ENCODE measurements at places on chromosomes 11 and 22.

- no peak for DNase-seq
- no peaks in the 10 kb centered on the region for H3K36me3 ChIP-seq
- H3K4me1 ChIP-seq, result no peaks in the 10 kb centered on the region
- H3K27me3 ChIP-seq, result peaks cover 10% of the 10 kb centered on the region
- H3K4me3 ChIP-seq, result no peak overlapping the region
These were observed 29.7 kb upstream of the ABCC8 start for GRCh38 chr11:17506314-17506713.

DNA sequence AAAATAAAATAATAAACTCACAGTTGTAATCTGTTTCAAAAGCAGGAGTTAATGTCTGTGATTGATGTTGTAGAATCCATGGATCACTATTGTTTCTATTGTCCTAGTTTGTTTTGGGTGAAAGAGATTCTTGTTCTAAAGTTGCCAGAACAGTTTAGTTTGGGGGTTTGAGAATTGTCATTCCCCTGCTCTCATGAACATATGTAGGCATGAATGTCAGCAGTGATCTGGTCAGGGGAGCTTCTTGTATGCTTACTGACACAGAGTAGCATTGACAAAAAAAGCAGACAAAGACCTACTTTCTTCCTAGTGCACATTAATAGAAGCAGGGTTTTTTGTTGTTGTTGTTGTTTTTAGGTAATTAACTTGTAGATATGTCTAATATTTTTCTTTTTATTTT lies 38.6 kb downstream of the ARHGAP1 start:
- no peak overlapping the region for H3K27ac ChIP-seq
- H3K4me1 ChIP-seq, result peaks cover 2% of the 10 kb centered on the region
- H3K4me3 ChIP-seq, result no peak overlapping the region
- peaks cover 53% of the 10 kb centered on the region for H3K36me3 ChIP-seq
- no peak for DNase-seq

DNA sequence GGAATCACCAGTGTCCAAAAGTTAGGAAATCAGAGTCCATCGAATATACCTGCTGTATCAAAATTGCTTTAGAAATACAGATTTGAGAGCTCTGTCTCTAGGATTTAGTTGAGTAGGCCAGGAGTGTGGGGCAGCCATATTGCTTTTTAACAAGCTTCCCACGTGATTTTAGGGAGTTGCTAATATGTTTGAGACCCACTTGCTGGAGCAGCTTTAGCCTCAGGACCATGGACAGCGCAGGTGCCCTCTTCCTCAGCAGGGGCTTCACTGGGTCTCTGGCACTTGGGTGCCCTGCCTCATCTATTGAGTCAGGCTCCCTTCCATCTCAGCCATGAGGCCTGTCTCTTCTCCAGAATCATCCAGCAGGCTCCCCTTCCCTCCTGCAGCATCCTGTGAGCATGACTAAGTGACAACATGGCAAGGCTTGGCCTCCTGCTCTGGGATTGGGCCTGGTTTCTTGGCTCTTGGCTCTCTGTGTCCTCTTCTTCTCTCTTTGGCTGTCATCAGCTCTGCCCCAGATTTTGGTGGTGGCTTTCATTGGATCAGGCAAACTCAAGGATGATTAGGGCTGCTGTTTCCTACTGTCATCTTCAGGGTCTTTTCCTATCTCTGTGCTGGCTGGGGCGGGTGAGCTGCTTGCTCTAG lies 70.0 kb downstream of the SGSM1 start:
- H3K27ac ChIP-seq, result no peak overlapping the region
- no peaks in the 10 kb centered on the region for H3K4me1 ChIP-seq
- DNase-seq, result no peak
- H3K36me3 ChIP-seq, result no peaks in the 10 kb centered on the region
- peaks cover 3% of the 10 kb centered on the region for H3K27me3 ChIP-seq
- H3K4me3 ChIP-seq, result no peak overlapping the region

- H3K36me3 ChIP-seq, result peaks cover 40% of the 10 kb centered on the region
- peak overlapping the region; percentile 96 for H3K4me3 ChIP-seq
- peak overlapping the region; percentile 89 for H3K27ac ChIP-seq
- no peaks in the 10 kb centered on the region for H3K27me3 ChIP-seq
- peaks cover 26% of the 10 kb centered on the region for H3K4me1 ChIP-seq
These were observed 885 bp downstream of the TRMU start for GRCh38 chr22:46336119-46337078.

GRCh38 chr11:1546536-1547466 lies 25.3 kb downstream of the DUSP8 start:
- H3K27ac ChIP-seq, result no peak overlapping the region
- no peaks in the 10 kb centered on the region for H3K36me3 ChIP-seq
- H3K4me1 ChIP-seq, result no peaks in the 10 kb centered on the region
- no peak overlapping the region for H3K4me3 ChIP-seq

GRCh38 chr11:61091373-61092279 lies 10.7 kb upstream of the CD5 start:
- peak overlapping the region; percentile 92 for H3K4me3 ChIP-seq
- DNase-seq, result peak; percentile 76
- peaks cover 67% of the 10 kb centered on the region for H3K4me1 ChIP-seq
- no peaks in the 10 kb centered on the region for H3K27me3 ChIP-seq
- peaks cover 6% of the 10 kb centered on the region for H3K36me3 ChIP-seq
- H3K27ac ChIP-seq, result peak overlapping the region; percentile 98

DNA sequence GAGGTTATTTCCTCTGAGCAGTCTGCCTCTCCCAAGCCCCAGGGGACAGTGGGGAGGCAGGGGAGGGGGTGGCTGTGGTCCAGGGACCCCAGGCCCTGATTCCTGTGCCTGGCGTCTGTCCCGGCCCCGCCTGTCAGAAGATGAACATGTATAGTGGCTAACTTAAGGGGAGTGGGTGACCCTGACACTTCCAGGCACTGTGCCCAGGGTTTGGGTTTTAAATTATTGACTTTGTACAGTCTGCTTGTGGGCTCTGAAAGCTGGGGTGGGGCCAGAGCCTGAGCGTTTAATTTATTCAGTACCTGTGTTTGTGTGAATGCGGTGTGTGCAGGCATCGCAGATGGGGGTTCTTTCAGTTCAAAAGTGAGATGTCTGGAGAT lies 3.1 kb downstream of the PIM3 start:
- H3K27ac ChIP-seq, result peak overlapping the region; percentile 71
- H3K36me3 ChIP-seq, result peaks cover 25% of the 10 kb centered on the region
- H3K27me3 ChIP-seq, result no peaks in the 10 kb centered on the region
- H3K4me3 ChIP-seq, result peak overlapping the region; percentile 65
- H3K4me1 ChIP-seq, result peaks cover 12% of the 10 kb centered on the region

GRCh38 chr11:931385-931784 lies 5.7 kb downstream of the AP2A2 start:
- H3K4me1 ChIP-seq, result peaks cover 32% of the 10 kb centered on the region
- peaks cover 11% of the 10 kb centered on the region for H3K36me3 ChIP-seq
- no peak overlapping the region for H3K4me3 ChIP-seq
- no peak overlapping the region for H3K27ac ChIP-seq

DNA sequence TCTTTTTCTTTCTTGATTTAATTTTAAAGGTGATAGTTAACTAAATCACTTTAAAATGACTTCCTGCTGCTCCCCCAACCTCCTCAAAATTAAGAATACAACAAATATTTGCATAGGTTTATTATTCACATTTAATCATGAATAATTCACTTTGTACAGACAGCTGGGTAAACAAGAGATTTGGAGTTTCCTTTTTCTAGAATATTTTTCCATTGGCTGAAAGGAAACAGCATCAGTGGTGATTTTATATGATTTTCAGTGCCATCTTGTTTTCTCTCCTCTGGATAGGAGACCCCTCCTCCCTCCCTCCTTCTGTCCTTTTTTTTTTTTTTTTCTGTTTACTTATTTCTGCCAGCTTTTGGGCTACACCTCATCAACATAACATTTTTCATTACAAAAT lies 60.5 kb downstream of the LIF start:
- H3K4me3 ChIP-seq, result peak overlapping the region; percentile 55
- H3K27me3 ChIP-seq, result no peaks in the 10 kb centered on the region
- peak overlapping the region; percentile 89 for H3K27ac ChIP-seq
- H3K36me3 ChIP-seq, result peaks cover 9% of the 10 kb centered on the region
- peaks cover 86% of the 10 kb centered on the region for H3K4me1 ChIP-seq
- no peak for DNase-seq

GRCh38 chr11:112792070-112792469 lies 169.2 kb upstream of the NCAM1 start:
- H3K36me3 ChIP-seq, result no peaks in the 10 kb centered on the region
- no peak for DNase-seq
- H3K4me1 ChIP-seq, result peaks cover 2% of the 10 kb centered on the region
- H3K27me3 ChIP-seq, result no peaks in the 10 kb centered on the region

DNA sequence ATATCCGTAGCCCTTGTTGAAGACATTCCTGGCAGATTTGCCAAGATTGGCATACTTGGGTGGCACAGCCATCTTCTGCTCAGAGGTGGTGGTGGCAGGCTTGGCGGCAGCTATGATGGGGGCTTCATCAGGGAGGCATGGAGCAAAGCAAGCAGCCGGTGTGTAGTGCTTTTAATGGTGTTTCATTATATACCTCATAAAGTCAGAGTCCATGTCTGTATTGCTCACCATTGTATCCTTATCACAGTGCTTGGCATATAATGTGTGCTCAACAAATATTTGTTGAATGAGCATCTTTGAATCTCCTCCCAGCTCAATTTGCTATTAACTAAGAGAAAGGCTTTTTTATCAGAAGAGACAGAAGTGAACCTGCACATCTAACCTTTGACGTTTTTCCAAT lies 7.8 kb upstream of the DNHD1 start:
- no peaks in the 10 kb centered on the region for H3K27me3 ChIP-seq
- H3K27ac ChIP-seq, result no peak overlapping the region
- H3K36me3 ChIP-seq, result peaks cover 15% of the 10 kb centered on the region

DNA sequence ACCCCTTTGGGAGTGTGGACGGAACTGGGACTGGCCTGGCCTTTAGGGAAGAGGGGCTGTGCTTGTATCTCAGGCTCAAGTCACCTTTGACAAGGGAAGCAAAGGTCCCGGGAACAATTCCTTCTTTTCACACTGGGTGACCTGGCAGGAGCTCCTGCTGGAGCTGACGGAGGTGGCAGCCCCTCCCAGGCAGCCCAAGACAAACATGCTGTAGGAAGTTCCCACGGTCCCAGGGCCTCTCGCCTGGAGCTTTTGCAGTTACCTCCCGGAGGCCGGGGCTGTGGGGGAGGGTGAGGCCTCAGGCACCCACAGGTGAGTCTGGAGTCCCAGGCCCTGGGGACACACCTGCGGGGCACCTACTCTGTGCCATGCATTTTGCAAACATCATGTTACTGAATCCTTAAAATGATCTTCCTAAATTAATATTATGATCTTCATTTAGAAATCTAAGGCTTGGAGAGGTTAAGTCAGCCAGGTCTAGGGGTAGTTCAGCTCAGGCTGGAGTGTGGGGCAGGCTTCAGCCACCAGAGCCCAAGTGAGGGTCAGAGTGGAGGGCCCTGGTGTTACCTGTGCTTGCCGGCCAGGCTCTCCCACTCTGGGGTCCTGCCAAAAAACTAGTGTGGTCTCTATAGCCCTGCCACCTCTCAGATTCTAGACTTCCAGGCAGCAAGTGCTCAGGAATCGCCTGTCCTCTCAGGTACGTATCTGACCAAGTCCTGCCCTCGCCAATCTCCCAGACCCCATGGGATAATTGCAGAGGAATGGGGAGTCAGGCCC lies 15.7 kb upstream of the MYEOV start:
- no peaks in the 10 kb centered on the region for H3K27me3 ChIP-seq
- no peaks in the 10 kb centered on the region for H3K36me3 ChIP-seq
- H3K27ac ChIP-seq, result no peak overlapping the region
- H3K4me3 ChIP-seq, result no peak overlapping the region

- H3K27me3 ChIP-seq, result no peaks in the 10 kb centered on the region
- DNase-seq, result no peak
- peaks cover 48% of the 10 kb centered on the region for H3K4me1 ChIP-seq
- H3K36me3 ChIP-seq, result peaks cover 10% of the 10 kb centered on the region
- peak overlapping the region; percentile 65 for H3K4me3 ChIP-seq
These were observed 31.3 kb downstream of the CTNND1 start for GRCh38 chr11:57792870-57793269.

DNA sequence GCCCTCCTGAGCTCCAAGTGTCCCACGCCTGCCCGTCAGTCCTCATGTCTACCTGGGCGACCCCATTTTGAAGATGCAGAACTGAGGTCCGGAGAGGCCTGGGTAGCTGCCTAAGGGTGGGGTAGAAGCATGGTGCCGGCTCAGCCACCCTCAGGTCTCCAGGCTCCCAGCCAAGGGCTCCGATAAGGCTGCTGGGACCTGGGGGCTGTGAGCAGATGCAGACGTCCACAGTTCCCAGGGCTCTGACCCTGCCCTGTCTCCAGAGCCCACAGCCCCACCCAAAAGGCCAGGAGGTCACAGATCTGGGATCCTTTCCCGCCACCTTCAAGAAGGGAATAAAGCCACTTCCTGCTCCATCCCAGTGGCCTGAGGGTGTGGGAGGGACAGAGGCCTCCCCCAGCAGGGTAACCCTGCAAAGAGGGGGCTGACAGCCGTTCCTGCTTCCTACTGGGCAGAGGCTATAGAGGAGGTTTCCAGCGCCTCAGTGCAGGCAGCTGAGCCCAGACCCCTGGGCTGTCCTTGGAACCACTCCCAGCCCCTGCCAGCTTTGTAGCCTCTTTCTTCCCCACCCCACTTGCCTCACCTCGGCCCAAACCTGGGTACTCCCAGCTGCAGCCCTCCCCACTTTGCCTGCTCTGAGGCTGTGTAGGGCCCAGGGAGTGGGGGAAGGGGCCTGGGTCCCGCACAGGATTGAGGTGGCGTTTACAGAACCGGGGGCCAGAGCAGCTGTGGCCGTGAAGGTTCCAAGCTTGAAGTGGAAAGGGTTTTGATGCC lies 85.5 kb downstream of the CDKN1C start:
- no peak for DNase-seq
- H3K4me1 ChIP-seq, result no peaks in the 10 kb centered on the region
- no peak overlapping the region for H3K27ac ChIP-seq

- H3K27me3 ChIP-seq, result peaks cover 18% of the 10 kb centered on the region
- H3K4me1 ChIP-seq, result no peaks in the 10 kb centered on the region
- H3K27ac ChIP-seq, result no peak overlapping the region
- no peaks in the 10 kb centered on the region for H3K36me3 ChIP-seq
- no peak overlapping the region for H3K4me3 ChIP-seq
These were observed 47.0 kb upstream of the GALNT18 start for GRCh38 chr11:11668781-11669180.

DNA sequence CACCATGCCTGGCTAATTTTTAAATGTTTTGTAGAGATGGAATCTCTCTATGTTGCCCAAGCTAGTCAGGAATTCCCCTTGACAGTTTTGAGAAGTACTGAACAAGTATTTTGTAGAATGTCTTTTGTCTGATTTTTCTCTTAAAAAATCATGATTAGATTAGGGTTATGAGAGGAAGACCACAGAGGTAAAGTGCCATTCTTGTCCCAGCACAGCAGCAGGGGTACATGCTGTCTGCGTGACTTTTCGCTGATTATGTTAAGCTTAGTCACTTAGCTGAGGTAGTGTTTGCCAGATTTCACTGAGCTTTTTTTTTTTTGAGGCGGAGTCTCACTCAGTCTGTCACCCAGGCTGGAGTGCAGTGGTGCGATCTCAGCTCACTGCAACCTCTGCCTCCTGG lies 13.6 kb upstream of the NUP160 start:
- H3K4me3 ChIP-seq, result peak overlapping the region; percentile 9
- H3K4me1 ChIP-seq, result peaks cover 38% of the 10 kb centered on the region
- DNase-seq, result no peak

GRCh38 chr11:57121996-57122395 lies 59.8 kb upstream of the LRRC55 start:
- no peaks in the 10 kb centered on the region for H3K36me3 ChIP-seq
- H3K4me3 ChIP-seq, result no peak overlapping the region
- H3K27ac ChIP-seq, result no peak overlapping the region
- no peaks in the 10 kb centered on the region for H3K4me1 ChIP-seq
